ENCODE measurements at places on chromosomes 13 and 19.

- no peak for DNase-seq
These were observed 500.5 kb upstream of the SPRY2 start for GRCh38 chr13:80841414-80841813.

DNA sequence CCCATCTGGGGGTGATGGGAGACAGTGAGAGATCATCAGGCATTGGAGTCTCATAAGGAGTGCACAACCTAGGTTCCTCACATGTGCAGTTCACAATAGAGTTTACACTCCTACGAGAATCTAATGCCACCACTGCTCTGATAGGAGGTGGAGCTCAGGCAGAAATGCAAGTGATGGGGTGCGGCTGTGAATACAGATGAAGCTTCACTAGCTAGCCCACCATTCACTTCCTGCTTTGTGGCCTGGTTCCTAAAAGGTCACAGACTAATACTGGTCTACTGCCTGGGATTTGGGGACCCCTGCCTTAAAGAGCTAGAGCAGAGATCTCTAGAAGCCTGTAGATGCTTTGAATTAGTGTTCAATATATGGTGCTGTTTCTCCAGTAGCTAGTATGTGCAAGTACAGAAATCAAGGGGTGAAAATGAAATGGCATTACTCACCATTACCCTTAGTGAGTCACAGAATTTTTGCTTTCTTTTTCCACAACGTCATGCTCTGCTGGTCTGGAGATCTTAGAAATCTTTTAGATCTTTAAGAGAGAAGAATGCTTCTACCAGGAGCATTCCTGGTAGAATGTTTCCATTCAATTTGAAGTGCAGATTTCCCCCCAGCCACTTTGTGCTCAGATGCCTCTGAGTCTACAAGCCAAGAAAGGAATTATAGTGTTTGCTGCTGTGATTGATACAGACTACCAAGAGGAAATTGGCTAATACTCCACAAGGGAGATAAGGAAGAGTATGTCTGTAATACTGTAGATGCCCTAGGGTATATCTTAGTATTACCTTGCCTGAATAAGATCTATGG lies 2301.2 kb downstream of the PCDH9 start:
- peak; percentile 92 for DNase-seq

- DNase-seq, result no peak
These were observed 154.9 kb downstream of the STK24 start for GRCh38 chr13:98422046-98422445.

GRCh38 chr13:37910790-37911189 lies 41.2 kb upstream of the TRPC4 start:
- no peak for DNase-seq

DNA sequence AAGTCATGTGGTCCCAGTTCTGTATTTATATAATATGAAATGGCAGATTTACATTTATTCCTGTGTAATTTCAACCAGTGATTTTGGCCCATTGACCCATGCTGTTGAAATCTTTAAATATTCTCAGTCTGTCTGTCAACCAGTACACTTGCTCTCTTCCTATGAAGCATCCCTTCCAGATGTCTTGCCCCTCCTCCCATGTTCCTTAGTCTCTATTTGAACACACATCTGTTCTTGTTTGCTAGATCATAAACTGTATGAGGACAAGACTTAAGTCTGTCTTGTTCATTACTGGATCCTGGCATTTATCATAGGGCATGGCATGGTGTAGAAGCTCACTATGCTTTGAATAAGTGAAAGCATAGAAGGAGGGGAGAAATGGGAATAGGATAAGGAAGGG lies 34.9 kb downstream of the STARD13 start:
- DNase-seq, result no peak

DNA sequence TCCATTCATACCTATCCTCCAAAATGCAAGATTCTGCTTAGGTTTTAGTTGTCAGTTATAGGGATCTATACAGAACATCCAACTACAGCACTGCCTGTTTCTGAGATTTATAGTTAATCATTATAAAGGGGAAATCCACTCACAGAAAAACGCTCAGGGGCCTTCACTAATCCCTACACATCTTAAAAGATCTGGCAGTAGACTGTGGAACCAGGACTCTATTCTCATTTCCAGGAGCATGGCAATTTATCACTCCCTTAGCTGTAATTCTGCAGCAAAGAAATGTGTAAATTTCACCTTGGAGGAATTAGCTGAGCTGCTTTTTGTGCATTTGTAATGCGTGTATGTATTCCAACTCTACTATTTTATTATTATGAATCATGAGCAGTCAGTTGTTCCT lies 1128.1 kb upstream of the PRR20A start:
- DNase-seq, result no peak

GRCh38 chr13:72986197-72986596 lies 72.6 kb upstream of the KLF5 start:
- DNase-seq, result peak; percentile 58

DNA sequence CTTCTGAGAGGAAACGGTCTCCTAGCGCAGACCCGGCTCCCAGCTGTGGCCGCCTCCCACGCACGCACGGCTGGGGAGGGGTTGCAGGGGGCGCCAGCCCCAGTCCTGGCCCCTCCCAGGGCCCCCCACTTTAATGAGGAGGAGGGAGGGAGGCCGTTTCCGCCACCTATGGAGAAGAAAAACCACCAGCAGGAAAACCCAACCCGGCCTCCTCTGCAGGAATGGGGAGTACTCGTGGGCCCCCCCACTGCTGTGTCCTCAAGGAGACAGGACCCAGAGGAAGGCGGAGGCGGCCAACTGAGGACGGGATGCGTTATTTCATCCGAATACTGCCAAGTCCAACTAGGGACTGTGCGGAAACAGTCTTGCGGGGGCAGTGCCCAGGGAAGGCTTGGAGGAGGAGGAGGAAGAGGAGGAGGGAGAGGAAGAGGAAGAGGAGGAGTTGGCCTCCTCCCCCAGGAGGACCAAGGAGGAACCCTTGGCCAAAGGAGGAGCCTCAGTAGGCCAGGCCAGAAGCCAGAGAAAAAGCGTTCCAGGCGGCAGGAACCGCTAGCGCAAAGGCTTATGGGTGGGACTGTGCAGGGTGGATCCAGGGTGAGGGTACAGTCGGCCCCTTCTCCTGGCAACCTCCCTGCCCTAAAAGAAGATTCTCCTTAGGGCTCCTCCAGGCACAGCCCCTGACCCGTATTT lies 3.9 kb upstream of the SSBP4 start:
- DNase-seq, result no peak

GRCh38 chr19:1935484-1936208 lies 5.3 kb upstream of the CSNK1G2 start:
- DNase-seq, result no peak

All from trophoblast cell (in vitro differentiated cells and primary cell).